CD4-positive, alpha-beta T cell (primary cell): ENCODE measurements at places on chromosomes 5 and 9.

DNA sequence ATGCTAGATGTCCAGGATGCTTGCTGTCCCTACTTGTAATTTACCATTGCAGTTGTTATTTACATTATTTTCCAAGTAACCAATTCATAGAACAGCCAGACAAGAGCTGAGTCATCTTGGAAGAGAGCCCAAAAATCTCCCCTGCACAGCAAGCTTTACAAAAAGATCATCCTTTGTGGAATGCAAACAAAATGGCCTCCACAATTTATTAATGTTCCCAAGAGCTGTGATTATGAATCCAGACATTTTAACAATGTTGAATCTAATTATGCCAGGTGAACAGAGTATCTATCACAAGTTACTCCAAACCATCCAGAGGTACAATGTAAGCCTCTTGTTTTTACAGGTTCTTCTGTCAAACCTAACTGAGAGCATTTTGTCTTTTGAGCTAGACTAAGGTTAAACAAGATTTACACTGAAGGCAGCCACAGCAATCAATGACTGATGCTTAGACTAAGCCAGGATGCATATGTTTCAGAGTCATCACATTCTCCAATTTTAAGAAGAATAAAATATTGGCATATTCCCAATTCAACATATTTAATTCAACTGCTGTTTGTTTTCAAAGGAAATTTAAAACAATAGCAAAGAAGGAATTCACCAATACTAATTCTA is 95.3 kb upstream of the SLC12A2 start:
- DNase-seq = no peak

DNA sequence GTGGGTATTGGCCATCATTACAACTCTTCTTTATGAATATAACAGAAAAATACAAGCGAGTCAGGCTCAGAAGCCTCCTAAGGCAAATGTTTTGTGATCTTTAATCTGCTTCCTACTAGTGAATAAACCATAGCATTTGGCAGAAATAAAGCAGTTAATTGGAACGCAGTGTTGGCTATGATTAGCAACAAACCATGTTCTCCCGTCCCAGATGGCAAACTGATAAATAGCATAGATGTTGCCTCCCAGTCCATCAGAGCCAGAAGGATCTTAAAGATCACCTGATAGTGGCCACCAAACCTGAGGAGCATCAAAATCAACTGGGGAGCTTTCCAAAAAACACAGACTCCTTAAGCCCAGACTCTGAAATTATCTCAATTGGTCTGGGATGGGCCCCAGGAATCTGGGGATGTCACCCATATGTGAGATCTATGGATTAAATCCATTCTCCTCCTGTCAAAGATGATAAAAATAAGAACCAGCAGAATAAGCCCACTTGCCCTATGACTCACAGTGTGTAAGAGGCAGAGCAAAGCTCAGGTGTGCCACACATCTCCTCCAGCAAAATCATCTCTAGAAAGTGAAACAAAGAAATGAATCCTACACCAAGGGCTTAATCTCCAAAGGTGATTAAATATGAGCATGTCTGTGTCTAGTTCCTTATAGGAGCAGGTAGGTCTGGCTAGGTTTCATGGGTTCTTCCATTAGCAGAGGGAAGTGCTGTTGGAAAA is 50.3 kb downstream of the APBA1 start:
- no peak for DNase-seq

- no peak for DNase-seq
These were observed 148.9 kb downstream of the DOCK2 start for GRCh38 chr5:169785771-169786618.

DNA sequence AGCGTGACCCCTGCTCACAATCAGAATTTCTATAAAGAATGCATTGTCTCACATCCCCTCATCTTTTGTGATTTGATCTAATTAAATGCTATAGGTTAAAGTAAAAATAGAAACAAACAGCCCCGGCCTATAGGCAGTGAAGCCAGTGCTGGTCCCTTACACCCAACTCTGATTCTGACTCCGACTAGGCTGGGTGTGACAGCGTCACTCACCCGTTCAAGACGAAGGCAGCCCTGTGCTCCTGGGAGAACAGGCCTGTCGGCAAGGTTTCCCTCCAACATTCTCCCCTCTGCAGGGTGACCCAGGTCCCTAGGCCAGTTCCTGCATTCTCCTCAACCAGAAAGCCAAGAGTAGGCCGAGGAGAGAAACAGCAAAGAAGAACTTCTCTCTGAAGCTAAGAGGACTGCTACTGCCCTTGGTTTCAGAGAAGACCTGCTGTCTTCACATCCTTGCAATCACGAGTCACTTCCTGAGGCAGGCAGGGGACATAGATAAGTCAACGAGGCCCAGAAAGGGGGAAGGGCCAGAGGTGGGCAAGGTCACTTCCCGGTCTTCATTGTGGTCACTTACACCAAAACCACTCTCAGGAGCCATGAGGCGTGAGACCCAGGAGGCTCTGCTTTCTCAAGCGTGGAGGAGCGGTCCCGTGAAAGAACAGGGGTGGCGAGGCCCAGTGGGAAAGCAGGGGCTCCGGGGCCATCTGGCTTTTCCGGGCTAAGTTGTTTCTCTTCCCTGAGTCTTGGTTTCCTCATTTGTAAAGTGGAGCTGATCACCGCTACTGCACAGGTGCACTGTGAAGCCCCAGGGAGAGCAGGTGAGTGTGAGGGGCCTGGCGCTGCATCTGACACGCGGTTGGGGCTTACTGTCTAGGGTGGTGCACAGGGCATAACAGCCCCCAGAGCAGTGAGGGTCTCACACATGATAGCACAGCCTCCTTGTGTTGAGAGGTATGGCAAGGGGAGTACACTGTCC is 200.8 kb downstream of the CRB2 start:
- DNase-seq = no peak

- no peak for DNase-seq
These were observed 155.3 kb downstream of the COL23A1 start for GRCh38 chr5:178434851-178435250.

- DNase-seq = no peak
These were observed 79.6 kb downstream of the CETN3 start for GRCh38 chr5:90329911-90330310.

GRCh38 chr5:54804086-54804485 is 181.3 kb downstream of the ESM1 start:
- no peak for DNase-seq
